ENCODE measurements at places on chromosomes 6 and 20. TPM values are rescaled to one million over a fixed set of nuclear protein-coding genes. Genes with fewer than 3 reads are reported as not detected.

MYL9 gene
- total RNA-seq, result 369 TPM

ANKEF1 gene
- 1.8 TPM for total RNA-seq

DHX16 gene
- total RNA-seq, result 38.2 TPM

PET117 gene
- 12.1 TPM for total RNA-seq

CD24 gene
- total RNA-seq, result 100 TPM

ACTL10 gene
- 1.1 TPM for total RNA-seq

CLVS2 gene
- not detected for total RNA-seq

Measured in spleen (tissue), 13 donors.